ENCODE measurements at places on chromosomes 6 and 20. TPM values are rescaled to one million over a fixed set of nuclear protein-coding genes. Genes with fewer than 3 reads are reported as not detected.

GRCh38 chr6:44036196-44036595 is 91.1 kb downstream of the MRPL14 start:
- no peak for DNase-seq

- DNase-seq: no peak
Observed at GRCh38 chr6:159095616-159096015, 50.8 kb upstream of the TAGAP start.

- no peak for DNase-seq
Observed at GRCh38 chr6:156814036-156814581, 36.9 kb downstream of the ARID1B start.

GRCh38 chr6:12386816-12387215 is 96.7 kb downstream of the EDN1 start:
- DNase-seq: no peak

DNA sequence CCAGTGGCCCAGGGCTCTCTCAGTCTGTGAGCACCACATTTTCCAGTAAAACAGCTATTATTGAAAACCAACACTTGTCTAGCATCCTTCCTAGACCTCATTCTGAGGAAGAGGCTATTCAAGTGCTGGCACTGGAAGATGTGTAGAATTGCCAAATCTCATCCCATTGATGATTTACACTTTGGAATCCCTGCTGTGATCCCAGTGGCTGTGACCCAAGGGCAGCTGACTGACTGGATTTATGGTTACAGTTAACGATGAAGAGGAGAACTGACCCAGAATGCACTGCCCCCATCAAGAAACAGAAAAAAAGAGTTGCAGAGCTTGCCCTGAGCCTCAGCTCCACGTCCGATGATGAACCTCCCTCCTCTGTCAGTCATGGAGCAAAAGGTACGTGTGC is 2.4 kb downstream of the CMTR1 start:
- DNase-seq: no peak

GRCh38 chr6:13346245-13346644 is 17.9 kb upstream of the TBC1D7 start:
- DNase-seq: no peak

DNA sequence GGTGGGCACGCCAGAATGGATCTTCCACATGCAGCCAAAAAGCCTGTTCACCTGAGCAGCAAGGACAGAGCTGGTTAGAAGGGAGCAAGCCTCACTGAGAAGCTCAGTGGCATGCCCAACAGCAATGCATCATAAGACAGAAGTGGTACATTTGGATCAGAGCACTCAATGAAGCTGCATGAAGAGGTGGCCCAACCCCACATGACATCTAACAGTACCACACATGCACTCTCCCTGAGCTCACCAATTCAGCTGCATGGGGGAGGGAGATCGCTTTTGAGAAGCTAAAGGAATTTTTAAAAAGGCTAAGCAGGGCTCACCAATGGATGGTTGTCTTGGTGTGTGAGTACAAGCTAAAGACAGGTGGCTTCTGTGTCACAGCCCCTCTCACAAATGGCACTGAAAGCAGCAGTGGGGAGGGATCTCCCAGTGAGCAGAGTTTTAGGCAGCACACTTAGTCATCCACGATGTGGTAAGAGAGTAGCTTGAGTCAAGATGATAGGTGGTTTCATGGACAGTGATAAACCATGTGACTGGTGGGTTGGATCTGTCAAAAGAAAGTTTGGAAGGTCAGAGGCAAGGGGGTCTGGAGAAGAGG is 166.6 kb upstream of the TAB2 start:
- DNase-seq: no peak

- DNase-seq: no peak
Observed at GRCh38 chr6:79913369-79913768, 34.0 kb downstream of the ELOVL4 start.

DNA sequence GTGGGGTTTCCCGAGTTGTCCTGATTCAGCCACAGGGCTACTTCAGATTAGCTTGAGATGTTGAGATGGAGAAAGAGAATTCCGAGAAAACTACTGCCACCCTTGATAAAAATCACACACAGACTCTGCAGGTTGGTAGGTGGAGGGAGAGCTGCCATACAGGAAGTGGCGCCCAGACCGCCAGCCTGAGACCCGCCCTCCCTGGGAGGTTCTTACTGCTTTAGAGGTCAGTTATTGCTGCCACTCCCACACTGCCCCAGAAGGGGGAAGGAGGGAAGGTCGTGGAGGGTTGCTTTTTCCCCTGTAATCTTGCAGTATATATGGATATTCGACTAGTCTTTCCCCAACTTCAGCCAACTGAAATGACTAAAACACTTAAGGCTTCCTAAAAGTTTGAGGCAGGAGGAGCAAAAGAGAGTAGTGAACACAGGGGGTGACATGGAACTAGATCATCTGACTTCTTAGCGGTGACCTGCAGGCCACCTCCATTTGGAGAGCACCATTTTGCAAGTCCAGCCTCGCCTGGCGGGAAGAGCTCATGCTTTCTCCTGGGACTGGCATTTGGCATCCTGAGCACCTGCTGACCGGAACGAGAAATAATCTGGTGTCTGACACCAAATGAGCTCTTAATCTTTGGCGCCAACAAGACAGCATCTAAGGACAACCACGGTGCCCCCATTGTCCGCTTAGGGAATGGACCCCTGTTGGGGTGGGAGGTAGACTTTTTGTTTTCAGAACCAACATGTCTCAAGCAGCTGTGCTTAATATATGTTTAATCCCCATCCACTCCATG is 35.7 kb upstream of the SLC22A1 start:
- DNase-seq: no peak

GRCh38 chr20:17210983-17211382 is 15.9 kb upstream of the PCSK2 start:
- no peak for DNase-seq

DNA sequence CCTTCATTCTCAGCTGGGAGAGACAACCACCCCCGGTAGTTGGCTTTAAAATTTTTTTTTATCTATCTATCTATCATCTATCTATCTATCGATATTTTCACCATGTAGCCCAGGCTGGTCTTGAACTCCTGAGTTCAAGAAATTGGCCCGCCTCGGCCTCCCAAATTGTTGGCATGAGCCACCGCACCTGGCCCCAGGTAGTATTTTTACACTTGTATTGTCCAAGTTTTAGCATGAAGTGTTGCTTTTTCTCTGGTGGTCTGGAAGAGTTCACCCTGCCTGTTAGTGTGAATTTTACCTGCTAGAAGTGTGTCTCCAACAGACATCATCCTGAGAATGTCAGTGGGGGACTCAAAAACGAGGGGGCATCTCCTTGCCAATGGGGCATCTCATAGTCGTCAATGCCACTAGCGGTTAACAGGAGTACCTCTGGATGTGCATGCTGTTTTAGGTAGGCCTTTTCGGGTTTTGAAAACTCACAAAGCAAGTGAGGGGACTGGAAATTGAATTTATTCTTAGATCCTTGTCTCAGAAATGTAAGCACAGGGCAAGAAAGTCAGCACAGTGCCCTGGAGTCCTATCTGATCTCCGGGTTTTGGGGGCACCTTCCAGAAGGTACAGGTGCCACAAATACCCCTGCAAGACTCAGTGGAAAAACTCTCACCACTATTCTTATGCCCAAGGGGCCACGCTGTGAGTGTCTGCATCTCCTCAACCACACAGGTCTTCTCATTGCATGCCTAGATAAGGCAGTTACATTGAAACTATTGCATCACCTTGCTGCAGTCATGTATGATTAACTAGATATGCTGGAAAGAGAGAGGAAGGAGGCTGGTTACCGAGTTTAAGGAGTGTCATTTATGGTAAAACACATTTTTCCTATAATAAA is 37.1 kb downstream of the TNFAIP3 start:
- DNase-seq: no peak

GRCh38 chr6:1317302-1317815 is 5.5 kb downstream of the FOXQ1 start:
- no peak for DNase-seq

GRCh38 chr6:38143191-38144150 is 323.9 kb downstream of the ZFAND3 start:
- DNase-seq: no peak

DNA sequence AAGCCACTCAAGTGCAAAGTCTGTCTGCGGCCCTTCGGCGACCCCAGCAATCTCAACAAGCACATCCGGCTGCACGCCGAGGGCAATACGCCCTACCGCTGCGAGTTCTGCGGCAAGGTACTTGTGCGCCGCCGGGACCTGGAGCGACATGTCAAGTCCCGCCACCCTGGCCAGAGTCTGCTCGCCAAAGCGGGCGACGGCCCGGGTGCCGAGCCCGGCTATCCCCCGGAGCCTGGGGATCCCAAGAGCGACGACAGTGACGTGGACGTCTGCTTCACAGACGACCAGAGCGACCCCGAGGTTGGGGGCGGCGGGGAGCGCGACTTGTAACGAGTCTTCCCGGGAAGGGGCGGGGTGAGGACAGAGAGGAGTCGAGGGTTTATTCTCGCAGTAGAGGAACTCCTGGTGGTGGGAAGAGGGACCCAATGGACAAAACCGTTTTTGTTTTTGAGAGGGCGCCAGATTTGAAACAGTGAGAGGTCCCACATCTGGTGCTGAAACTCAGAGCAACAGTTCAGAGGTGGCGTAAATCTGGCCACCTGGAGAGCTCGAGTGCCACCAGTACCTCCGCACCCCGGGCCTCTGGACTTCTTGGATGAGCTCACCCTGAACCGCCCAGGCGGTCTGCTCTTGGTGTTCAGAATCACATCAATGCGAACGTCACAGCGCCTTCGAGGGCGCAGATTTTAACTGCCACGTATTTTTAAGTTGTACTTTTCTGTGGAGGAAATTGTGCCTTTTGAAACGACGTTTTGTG is 8.0 kb downstream of the PRDM13 start:
- DNase-seq: no peak

DNA sequence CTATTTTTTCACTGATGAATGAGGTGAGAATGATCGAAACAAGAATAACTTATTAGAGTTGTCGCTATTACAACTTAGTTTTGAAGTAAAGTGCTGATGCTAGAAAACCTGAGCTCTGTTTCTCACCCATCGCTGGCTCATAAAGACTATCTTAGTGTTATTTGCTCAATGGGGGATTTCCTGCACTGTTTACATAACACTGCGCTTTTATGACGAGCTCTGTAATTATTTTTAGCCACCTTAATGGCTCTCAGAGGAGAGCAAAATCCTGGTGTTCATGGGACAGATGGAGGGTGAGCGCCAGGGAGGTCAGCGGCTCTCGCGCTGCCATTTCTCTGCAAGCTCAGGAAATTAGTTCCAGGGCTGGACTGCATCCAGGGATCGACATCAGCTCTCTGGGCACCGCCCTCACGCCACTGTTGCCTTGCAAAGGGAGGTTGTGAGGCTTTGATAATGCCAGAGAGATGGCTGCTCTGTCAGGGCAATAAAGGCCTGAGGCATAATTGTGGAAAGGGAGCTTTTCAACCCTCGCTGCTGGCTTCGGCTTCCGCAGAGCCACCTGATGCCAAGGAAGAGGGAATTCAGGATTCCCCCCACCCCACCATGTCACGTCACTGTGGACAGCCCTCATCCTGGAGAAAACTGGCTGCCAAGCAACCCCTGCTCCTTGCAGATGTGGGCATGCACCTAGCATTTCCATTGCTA is 72.0 kb downstream of the DACT2 start:
- no peak for DNase-seq

- DNase-seq: no peak
Observed at GRCh38 chr20:58657262-58657661, 6.2 kb downstream of the STX16 start.

DNA sequence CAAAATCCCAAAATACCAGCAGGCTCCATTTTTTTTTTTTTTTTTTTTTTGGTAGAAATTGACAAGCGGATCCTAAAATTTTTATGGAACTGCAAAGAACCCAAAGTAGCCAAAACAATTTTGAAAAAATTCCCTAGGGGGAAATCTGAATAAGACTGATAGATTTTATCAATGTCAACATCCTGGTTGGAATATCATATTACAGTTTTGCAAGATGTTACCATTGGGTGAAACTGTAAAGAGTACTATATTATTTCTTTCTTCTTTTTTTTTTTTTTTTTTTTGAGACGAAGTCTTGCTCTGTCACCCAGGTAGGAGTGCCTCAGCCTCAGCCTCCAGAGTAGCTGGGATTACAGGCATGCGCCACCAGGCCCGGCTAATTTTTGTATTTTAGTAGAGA is 29.4 kb upstream of the BEND3 start:
- no peak for DNase-seq

GRCh38 chr20:8128291-8129060 is 3.6 kb upstream of the PLCB1 start:
- no peak for DNase-seq

DNA sequence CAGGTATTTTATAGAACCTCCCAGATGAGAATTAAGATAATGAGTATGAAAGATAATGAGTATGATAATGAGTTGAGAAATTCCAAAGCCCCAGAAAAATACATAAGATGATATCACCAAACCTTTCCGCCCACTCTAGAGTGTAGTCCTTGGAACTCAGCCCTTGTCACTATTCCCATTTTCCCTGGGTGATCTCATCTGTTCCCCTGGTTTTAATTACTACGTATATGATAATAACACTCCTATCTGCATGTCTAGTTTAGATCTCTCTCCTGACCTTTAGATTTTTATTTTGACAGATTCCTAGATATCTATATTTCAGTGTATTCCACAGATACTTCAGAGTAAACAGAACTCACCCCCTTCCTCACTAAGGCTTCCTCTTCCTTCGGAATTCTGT is 51.0 kb upstream of the ASIP start:
- no peak for DNase-seq

GRCh38 chr6:132101535-132101934 is 150.4 kb upstream of the CCN2 start:
- DNase-seq: no peak

GRCh38 chr6:155247618-155248007 is 16.2 kb upstream of the CLDN20 start:
- no peak for DNase-seq

The ANKRD6 gene
- 9.8 TPM for total RNA-seq

The SNPH gene
- total RNA-seq: 7.4 TPM

The COL19A1 gene
- 0.97 TPM for total RNA-seq

The RNF182 gene
- not detected for total RNA-seq

The MYL9 gene
- 1,924 TPM for total RNA-seq

The FAM83C gene
- not detected for total RNA-seq

The SPTLC3 gene
- total RNA-seq: 5.0 TPM

The RALGAPB gene
- total RNA-seq: 25.8 TPM

The METTL24 gene
- total RNA-seq: 1.1 TPM

The TGM2 gene
- total RNA-seq: 450 TPM
